ENCODE measurements at places on chromosomes 6 and 20.

DNA sequence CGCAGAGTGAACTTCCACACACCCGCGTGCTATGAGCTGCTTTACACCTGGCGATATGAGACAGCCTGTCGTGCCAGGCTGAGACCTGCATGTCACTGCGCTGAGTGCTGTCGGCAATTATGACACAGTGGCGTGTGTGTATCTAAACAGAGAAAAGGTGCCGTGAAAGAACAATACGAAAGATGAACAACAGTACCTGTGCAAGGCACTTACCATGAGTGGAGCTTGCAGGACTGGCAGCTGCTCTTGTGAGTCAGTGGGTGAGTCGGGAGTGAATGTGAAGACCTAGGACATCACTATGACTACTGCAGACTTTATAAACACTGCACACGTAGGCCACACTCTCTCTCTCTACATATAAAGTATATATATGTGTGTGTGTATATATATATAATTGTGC lies 68.5 kb upstream of the DUSP22 start:
- no peak for DNase-seq

DNA sequence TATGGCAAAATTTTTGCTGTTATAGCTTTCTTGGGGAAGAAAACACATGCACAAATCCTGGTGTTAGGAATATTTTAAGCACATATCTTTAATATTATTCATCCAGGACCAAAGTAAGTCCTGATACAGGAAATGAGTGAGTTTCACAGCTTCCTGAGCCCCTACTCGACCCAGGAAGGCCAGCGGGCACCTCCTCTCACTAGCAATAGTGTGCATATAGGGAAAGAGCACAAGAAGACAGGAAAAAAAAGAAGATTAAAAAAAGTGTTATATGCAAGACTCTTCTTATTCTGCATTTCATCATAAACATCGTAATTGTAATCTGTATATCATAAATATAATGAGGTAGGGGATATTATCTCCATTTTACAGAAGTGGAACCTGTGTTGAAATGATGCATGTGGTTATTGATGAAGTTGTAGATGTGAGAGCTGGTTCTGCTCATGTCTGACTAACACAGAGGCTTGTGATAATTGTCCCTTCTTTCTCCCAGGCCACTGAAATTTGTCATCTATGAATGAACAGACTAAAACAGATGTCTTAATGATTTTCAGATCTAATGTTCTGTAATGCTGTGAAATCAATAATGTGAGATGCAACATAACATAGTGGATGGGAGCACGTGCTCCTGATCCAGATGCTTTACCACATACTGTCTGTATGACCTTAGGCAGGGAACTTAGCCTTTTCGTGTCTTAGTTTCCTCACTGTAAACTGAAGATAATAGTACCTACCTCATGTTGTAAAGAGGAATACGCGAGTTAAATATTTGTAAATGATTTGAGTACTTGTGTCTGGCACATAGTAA lies 101.2 kb downstream of the MYO6 start:
- DNase-seq = no peak

- peak; percentile 46 for DNase-seq
Measured at GRCh38 chr6:15358579-15359327, 112.9 kb downstream of the JARID2 start.

GRCh38 chr6:35139924-35140638 lies 1.1 kb downstream of the TCP11 start:
- DNase-seq = peak; percentile 56

DNA sequence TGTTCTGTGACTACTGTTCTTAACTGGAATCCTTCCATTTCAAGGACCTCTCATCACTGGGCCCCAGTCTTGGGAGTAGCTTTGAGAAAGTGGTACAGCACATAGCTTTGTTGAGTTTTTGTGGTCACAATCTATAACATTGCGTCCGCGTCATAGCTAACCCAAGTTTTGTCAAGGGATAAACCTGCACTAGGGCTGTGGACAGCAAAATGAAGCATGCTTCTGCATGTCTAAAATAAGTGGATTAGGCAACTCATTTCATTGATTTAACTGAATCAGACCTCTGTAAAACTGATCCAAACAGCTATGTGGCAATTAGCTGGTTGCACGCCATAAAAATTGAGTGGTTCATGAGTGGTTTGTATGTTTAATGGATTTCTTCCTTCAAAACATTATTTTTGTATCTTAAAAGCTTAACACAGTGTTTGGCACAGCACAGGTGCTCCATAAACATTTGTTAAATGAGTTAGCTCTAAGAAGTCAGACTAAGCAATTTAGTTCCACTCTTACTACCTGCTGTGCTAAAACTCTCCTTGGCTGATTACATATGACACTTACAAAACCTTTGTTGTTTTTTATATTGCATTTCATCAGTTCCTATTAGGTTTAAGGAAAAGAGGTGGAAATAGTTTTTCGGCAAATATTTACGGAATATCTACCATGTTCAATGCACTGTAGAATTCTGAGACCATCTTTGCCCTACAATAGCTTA lies 160.3 kb upstream of the ATXN1 start:
- DNase-seq = no peak

GRCh38 chr20:47008842-47009518 lies 114.3 kb downstream of the EYA2 start:
- no peak for DNase-seq

- peak; percentile 82 for DNase-seq
Measured at GRCh38 chr20:43507150-43508080, at the start of gene L3MBTL1. L3MBTL1 (plus strand) TSS chr20:43507697; CDS start chr20:43513504, 5,807 bp downstream.

- DNase-seq = peak; percentile 23
Measured at GRCh38 chr6:30840084-30840934, 44.0 kb upstream of the DDR1 start.

GRCh38 chr20:32297439-32297838 lies 20.0 kb downstream of the KIF3B start:
- no peak for DNase-seq

DNA sequence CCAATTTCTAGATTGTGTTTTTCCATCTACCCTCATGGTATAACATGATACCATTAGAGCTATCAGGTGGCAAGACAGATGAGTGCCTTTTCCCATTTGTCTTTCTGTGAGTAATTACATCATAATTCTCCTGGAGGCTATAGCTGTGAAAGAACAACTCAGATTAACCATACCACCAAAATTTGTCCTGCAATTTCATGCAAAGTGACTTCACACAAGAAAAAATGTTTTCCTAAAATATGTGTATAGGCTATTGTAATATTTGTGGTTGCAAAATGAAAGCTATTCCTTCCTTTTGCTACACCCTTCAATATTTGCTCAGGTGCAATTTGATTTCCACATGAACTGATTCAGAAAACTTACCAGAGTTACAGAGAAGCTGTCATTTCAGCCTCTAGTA lies 547.7 kb upstream of the ID4 start:
- DNase-seq = no peak

GRCh38 chr6:110554966-110555460 lies 78.6 kb upstream of the SLC22A16 start:
- no peak for DNase-seq

DNA sequence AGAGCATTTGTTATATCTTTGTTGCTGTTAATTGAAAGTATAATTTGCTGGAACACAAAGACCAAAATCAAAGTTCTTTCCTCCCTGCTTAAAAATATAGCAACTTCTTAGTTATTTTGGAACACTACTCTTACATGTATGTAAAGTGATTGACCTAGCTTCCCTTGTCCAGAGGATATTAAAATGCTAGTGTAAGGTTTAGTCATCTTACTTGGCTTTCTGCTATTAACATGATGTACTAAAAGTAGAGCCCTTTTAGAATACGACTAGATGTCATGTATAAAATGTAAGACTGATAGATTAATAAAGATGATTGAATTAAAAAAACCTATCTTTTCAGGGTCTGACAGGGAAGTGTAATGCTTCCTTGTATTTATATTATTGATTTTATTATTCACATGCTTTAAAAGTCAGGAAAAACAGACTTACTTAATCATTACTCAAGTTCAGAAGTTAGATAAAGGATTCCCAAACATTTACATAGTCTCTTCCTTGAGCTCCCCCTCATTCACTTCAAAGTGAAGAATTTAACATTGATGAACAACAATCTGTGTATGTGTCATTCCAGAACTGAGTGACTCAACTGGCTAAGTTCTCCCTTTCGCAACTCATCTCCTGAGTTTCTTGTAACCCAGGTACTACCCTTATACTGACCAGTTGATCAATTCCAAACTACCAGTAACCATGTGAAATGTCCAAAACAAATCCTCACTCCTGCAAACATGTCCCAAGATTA lies 50.9 kb downstream of the BTBD9 start:
- no peak for DNase-seq

DNA sequence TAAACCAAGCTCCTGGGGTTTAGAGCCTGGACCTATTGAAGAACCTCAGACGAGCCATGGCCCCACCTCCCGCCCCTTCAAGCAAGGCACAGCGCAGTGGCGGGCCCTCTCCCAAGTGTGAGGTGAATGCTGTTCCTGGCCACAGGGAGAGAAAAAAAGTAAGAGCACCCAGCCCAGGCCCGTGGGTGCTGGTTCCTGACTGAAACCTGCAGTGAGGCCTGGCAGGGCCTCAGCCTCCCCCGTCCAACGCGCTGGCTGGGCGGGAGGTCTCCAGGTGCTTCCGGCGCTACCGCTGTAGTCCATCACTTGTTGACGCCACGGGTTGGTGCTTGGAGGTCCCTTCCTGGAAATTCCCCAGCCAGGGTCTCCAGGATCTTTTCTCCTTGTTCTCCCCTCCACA lies 5.5 kb upstream of the FAM83C start:
- DNase-seq = no peak

GRCh38 chr6:162217811-162218493 lies 509.6 kb downstream of the PRKN start:
- no peak for DNase-seq

DNA sequence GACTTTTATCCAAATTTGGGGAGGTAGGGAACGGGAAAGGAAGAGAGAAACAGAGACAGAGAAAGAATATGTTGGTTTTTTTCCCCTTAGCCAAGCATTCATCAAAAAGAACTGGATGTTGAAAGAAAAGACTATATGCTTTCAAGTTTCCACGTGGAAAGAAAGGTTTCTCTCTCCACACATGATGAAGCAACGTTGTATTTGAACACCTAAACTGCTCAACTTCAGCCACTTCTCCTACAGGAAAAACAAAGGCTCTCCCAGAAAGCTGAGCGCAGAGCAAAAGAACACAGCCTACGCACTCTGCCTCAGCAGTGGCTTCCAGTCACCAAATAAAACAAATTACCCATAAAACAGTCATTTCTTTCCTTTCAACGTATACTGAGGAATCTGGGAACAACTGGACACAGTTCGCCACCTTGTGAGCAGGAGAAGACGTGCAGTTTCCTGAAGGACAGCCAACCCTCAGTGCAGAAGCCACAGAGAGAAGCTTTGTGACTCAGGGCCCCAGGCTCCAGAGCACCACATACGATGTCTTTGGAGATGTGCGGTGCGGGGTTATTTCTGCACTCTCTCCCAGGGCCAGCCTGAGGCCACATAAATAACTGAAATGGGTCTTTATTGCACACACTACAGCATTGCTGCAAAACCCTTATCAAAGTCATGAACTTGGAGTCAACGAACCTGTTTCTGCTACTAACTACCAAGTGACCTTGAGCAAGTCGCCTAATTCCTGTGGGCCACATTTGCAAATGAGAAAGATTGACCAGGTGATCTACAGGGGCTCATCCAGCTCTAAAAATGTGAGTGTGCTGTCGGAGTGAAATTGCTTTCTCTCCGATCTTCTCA lies 10.1 kb downstream of the IL17F start:
- DNase-seq = peak; percentile 80

DNA sequence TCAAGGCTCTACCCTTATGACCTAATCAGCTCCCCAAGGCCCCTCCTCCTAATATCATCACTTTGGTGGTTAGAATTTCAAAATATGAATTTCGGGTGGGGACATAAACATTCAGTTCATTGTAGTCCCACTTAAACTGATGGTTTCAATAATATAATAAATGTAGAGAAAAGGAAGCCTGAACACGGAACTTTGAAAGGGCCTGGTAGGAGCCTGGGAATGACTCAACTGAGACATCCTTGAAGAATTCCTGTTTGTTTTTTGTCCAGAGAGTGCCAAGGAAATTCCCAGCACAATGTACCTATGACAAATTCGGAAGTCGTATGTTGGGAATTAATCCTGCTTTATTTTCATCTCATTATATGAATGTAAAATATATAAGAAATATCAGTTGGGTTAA lies 457.9 kb downstream of the PLCB1 start:
- no peak for DNase-seq

GRCh38 chr6:110538416-110539160 lies 62.2 kb upstream of the SLC22A16 start:
- DNase-seq = no peak

DNA sequence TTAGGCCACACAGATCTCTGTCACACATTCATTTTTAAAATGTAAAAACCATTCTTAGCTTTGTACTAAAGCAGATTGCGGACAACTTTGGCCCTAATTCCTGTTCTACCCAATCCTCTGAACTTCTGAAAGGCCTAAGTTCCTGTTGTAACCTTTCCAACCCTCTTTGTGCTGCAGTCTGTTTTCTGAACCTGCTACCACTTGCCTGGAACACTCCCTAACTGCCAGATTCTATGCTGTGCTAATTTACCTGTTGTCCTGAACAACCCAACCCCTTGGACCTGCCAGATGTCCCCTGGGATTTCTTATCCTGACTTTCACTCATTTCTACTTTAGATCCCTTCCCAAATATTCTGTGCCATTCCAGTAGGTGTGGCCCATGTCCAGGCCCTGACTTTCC lies 398.7 kb downstream of the ZFAND3 start:
- no peak for DNase-seq

GRCh38 chr6:154937306-154938220 lies 57.6 kb upstream of the TIAM2 start:
- DNase-seq = peak; percentile 52

DNA sequence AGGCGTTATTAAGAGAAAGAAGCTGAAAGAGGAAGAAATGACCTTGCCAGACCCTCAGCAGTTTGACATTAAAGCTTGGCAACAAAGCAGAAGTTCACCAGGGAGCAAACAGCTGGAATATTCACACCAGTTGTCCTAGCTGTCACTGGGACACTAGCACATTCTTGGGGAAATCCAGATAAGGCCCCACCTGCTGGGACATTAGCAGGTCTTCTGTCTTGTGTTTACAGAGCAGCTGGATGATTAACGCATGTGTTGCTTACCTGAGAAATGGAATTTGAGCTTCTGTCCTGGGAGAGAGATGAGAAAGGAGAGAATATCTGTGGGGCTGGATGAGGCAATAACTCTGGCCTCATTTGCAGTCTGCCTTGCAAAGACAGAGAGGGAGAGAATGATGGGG lies 137.6 kb upstream of the RIN2 start:
- peak; percentile 55 for DNase-seq

- no peak for DNase-seq
Measured at GRCh38 chr6:114084327-114084890, 113.5 kb upstream of the HDAC2 start.

DNA sequence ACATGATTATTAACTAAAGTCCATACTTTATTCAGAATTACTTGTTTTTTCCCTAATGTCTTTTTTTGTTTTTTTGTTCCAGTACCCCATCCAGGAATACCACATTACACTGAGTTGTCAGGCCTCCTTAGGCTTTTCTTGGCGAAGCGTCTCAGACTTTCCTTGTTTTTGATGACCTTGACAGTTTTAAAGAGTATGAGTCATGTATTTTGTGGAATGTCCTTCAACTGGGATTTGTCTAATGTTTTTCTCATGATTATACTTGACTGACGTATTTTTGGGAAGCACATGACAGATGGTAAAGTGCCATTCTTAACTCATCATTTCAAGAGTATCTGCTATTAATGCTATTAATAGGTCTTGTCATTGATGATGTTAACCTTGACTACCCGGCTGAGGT lies 23.6 kb downstream of the ENPP1 start:
- no peak for DNase-seq

- no peak for DNase-seq
Measured at GRCh38 chr6:168318579-168319278, 848 bp downstream of the DACT2 start.
